Stomach (tissue), 19 donors: ENCODE measurements at places on chromosomes 5 and 9.

- no peak for DNase-seq
These were observed 526.9 kb upstream of the KLF4 start for GRCh38 chr9:108016446-108016845.

DNA sequence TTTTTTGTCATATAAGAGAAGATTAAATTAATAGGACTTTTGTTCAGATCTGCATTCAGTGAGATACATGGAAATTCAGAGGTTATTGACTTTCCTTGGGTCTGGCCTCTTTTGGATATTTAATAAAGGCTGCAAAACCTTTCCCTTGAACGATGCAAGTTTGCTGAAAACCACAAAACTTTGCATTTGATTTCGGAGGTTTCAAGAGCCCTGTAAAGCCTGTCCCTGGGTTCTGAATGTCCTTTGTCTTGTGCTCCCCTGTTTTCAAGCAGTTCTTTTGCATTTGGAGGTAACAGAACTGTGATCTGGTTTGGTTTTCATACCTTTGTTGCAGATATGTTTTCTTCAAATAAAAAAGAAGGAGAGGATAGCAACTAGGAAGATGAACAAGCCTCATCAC lies 188.1 kb upstream of the DMRT1 start:
- DNase-seq = no peak

GRCh38 chr9:104911032-104911607 lies 16.8 kb downstream of the ABCA1 start:
- no peak for DNase-seq

GRCh38 chr9:133803028-133803585 lies 65.0 kb upstream of the SARDH start:
- DNase-seq = no peak

DNA sequence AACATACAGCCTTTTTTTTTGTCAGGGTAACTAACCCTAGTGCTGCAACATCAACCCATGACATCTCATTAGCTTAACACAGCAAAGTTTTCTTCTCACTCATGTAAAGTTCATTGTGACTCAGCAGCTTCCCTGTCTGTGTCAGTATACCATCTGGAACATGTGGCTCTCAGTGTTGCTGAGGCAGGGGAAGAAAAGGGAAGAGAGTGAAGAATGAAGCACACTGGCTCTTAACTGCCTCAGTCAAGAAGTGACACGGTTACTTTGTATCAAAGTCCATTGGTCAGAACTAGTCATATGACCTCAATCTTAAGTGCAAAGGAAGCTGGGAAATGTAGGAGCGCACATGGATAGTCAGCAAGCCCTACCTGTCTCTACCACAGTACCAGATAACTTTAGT lies 185.0 kb upstream of the ELL2 start:
- peak; percentile 40 for DNase-seq

GRCh38 chr5:138676556-138677193 lies 76.5 kb upstream of the CTNNA1 start:
- DNase-seq = no peak

GRCh38 chr5:53334431-53334941 lies 145.9 kb upstream of the FST start:
- peak; percentile 11 for DNase-seq

DNA sequence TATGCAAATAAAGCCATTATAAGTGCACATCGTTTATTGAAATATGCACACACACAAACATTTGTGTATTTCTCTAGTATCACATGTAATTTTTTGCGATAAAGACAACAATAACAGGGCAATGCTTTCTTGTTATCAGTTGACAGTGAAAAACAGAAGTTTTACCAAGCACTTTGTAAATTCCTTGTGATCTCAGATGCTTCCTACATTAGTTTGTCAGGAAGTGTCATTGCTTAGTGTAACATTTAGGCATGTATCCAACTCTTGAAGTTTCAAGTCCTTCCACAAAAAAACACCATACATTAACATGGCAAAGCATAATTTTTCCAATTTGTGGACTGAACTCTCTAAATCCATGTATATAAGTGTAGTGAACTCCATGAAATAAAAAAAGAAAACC lies 46.4 kb downstream of the MOCS2 start:
- no peak for DNase-seq

DNA sequence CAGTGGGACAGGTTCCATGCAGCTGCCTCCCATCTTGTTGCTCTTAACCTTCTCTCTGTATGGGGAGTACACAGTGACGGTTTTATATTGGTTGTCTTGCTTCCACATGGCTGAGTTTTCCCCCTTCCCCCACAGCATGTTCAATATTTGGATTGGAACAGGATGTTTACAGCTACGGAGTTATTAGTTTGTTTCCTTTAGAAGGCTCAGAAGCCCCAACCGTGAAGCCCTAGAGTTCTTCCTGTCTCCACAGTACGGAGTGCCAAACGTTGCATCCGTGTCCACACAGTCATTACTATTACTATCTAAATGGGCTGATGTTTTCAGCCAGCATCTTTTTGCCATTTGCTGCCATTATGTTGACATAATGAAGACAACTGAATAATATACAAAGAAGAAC lies 277.5 kb downstream of the MARCHF11 start:
- no peak for DNase-seq

GRCh38 chr9:123775289-123776284 lies 154.3 kb downstream of the DENND1A start:
- no peak for DNase-seq

DNA sequence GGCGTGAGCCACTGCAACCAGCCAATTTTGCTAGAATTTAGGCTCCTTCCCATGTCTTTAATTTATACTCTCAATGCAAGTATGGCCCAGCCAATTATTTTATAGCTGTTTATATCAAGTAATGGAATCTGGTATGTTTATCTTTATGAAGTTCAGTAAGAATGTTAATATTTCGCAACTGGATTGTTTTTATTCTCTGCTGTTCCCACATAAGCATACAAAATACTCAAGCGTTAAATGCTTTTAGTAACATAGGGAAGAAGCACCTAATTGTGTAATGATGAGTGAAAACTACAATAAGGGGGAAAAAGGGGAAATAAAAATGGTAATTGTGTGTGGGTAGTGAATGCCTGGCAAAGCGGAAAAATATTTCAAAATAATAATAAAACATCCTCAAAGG lies 21.3 kb downstream of the PWWP2A start:
- DNase-seq = no peak

DNA sequence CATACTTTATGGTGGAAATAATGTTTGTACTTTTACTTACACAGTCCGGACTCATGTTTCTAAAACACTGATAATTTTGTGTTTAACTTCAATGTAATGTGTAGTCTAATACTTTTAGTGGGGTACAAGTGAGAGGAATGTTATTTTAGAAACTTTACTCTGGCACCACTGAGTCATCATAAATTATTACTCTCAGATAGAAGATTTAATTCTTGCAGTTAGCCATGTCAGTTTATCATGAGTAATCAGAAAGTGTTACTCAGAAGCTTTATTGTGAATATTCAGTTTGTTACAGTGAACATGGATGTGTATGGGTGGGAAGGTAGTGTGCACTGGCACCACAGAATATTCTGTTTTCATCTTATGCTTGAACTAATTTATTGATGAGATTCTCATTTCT lies 20.0 kb downstream of the OGN start:
- DNase-seq = no peak
